ENCODE measurements at places on chromosomes 6 and 20.

GRCh38 chr6:15384901-15385300, 139.0 kb downstream of the JARID2 start:
- no peak for DNase-seq

DNA sequence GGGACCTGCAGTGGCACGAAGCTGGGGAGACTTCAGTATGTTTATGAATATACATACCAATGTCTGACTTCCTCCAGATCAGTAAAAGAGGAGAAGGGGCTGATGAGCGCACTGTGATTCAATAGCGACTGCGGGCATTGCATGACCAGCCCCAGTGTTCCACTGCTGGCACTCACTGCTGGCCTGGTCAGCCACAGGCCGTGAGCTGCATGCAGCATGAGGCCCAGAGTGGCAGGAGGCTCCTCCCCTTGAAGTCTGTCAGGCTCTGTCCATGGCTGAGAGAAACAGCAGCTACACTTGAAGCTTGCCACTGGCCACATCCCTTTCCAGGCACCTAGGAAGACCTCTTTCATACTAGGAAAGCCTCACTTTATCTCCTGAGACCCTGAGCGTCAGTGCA, 265.9 kb upstream of the CDYL start:
- DNase-seq: no peak

- DNase-seq: no peak
Observed at GRCh38 chr20:47269309-47270165, 87.0 kb downstream of the ZMYND8 start.

DNA sequence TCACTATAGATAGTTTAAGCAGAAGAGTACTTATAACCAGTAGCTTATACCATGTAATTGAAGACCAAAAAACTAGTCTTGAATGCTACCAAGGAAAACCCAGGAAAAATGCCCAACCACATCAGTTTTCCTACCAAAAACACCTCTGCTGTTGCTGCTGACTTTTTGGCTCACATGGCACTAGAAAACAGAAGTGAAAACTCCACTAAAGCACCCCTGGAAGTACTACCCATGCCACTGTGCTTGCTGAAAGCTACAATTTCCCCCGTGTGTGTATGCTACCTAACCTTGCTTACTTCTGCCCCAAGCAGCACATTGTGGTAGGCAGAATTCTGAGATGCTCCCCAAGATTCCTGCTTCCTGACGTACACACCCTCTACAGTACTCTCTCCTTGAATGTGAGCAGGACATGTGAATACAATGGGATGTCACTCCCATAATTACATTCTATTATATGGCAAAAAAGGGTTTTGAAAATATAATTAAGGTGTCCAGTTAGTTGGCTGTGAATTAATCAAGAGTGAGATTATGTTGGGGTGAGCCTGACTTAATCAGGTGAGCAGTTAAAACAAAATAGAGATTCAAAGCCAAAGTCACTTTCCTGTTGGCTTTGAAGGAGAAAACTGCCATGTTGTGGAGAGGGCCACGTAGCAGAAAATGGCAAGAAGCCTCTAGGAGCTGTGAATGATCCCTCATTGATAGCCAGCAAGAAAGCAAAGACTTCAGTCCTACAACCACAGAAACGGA, 209.8 kb upstream of the MARCKS start:
- no peak for DNase-seq

DNA sequence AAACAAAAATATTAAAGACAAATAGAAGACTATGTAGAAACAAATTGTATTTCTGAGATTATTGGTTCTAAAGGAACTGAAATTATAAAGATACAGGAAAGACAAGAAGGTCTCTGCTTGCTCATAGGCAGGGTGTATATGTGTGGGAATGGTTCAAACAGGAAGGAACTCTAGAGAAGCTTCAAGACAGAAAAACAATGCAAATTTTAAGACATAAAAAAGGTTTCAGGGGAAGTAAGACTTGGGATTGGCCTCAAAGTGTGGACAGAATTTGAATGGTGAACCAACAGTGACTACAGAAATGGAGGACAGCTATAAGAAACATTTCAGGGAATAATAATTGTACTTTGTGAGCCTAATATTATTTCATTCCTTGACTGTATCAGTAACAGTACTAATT, 50.3 kb downstream of the OR2B2 start:
- no peak for DNase-seq

GRCh38 chr20:7161690-7162089, 394.2 kb downstream of the BMP2 start:
- DNase-seq: no peak

DNA sequence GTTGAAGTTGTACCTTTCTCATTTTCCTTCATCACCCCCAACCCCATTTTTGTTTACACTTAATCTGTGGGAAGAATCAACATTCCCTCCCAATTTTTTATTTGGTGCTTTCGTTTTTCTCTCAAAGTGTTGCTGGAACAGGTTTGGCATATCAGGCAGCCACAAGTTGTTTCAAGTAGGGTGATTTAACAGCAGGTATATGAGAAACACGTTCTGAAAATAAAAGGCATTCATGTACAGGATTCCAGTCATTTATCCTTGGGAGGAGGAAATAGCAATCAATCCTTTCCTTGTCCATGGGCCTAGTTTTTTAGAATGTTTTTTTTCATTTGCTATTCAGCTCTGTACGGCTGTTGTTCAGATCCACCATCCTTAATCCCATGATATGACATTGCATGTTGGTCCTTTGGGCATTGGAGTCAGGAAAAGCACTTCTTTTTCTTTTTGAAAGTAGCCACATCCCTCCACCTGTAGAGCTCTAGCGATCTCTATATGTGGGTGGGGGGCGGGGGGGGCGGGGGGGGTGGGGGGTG, 120.2 kb downstream of the JARID2 start:
- no peak for DNase-seq

DNA sequence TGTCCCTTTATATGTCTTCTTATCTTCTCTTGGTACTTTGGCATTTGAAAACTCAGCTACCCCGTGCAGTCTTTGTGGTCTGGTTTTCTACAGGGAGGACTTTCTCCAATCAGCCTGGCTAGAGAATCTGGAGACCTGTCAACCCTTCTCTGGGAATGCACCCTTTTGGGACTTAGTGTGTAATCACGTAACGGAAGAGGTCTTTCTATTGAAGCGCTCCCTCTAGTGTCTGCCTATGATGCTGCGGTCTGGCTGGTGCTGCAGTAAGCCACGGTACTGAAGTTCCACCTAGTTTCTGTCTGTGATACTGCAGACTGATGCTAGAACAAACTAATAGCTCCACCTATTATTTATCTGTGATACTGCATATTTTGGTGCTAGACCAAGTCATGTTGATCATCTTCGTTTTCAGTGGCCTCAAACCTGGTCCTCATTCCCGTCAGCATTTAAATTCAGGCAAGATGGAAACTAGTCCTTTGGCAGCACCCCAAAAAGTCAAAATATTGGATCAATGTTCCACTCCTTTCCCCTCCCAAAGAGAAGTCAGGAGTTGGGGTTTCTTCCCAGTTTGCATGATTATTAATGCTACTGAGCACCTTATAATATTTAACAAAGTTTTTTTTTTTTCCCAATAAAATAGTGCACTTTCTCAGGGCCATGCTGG, 12.5 kb upstream of the SIRPB2 start:
- peak; percentile 93 for DNase-seq

GRCh38 chr20:13344671-13345070, 123.6 kb downstream of the ISM1 start:
- DNase-seq: peak; percentile 21

GRCh38 chr20:18394363-18394762, 72.5 kb downstream of the DZANK1 start:
- DNase-seq: no peak

DNA sequence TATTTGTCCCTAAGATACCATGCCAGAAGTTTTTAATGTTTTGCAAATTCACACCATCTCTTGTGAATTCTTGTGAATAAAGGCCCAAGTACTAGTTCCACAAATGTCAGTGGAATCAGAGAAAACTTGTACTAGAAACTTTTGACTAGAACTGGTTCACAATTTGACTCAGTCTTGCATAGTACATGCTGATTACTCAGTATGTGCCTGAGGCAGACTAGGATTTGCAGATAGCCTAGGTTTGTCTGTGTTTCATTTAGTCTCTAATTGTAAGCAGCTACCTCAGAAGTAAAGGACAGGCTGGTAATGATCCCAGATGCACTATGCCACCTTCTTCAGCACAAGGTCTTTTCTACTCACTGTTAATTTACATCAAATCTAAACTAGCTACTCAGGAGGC, 34.2 kb upstream of the GSTA4 start:
- no peak for DNase-seq

- DNase-seq: no peak
Observed at GRCh38 chr6:167917551-167918154, 79.8 kb upstream of the KIF25 start.

- DNase-seq: no peak
Observed at GRCh38 chr20:57664476-57664875, 44.2 kb upstream of the ZBP1 start.

GRCh38 chr6:14951704-14952103, 294.2 kb upstream of the JARID2 start:
- DNase-seq: no peak

DNA sequence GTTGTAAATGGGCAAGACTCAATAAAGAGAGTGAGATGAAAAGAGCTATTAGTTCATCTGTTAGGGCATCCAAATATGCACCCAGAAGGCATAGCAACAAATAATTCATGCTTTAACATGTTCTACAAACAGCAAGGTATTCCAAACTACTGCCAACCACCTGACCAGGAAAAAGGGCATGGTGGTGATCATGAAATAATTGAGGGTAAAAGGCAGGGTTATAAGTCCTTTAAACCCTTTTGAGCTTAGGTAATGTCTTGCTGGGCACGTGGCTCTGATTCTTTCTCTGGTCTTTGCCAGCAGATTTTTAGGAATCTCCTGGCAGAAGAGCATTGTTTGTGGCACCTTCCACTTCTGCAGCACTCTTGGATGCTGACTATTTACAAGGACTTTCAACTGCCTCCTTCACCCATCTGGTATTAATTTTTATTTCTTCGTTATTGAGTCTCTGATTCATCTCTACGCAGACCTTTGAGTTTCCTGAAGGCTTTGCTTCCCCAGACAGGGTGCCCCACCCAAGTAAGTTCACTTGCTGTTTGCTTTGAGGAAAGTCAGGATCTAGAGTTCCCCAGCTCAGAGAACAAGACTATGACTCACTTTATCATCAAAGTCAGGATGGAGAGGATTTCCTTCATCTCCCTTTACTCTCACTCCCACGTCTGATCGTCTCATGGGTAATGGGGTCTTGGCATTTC, 83.4 kb upstream of the NEDD9 start:
- peak; percentile 95 for DNase-seq

DNA sequence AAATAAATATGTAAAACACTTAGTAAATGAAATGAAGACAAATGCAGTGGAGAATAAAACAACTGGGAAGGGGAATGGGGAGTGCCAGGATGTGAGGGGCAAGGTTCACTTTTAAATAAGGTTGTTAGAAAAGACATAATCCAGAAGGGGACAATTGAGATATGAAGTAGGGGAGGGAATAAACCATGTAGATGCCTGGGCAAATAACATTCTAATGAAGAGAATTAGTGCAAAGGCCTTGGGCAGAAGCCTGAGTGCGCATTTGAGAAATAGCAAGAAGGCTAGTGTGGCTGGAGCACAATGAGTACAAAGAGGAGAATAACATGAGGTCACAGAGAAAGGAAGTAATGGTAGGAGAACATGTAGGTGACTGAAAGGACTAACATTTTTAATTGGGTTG, 2.4 kb downstream of the CEP57L1 start:
- DNase-seq: no peak

- DNase-seq: no peak
Observed at GRCh38 chr6:42383421-42384205, 68.1 kb downstream of the TRERF1 start.

- peak; percentile 53 for DNase-seq
Observed at GRCh38 chr20:8156235-8157079, 24.4 kb downstream of the PLCB1 start.

- DNase-seq: peak; percentile 85
Observed at GRCh38 chr6:134550604-134551003, 232.7 kb upstream of the SGK1 start.

DNA sequence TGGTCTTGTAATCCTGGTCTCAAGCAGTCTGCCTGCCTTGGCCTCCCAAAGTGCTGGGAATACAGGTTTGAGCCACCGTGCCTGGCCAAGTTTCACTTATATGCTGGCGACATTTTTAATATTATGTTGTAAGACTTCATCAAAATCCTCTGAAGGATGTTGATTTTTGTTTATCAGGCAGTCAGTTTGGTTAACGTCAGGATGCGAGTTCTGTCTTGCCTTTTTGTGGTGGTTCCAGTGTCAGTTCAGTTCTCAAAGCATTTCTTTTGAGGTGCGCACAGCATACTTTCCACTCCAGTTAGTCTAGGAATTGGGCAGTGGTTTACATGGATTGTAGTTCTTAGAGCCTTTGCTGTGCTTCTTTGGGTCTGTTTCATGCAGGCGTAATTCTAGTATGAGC, 24.9 kb downstream of the SCAF8 start:
- no peak for DNase-seq

GRCh38 chr20:15187612-15188011, 850.2 kb upstream of the FLRT3 start:
- DNase-seq: no peak

DNA sequence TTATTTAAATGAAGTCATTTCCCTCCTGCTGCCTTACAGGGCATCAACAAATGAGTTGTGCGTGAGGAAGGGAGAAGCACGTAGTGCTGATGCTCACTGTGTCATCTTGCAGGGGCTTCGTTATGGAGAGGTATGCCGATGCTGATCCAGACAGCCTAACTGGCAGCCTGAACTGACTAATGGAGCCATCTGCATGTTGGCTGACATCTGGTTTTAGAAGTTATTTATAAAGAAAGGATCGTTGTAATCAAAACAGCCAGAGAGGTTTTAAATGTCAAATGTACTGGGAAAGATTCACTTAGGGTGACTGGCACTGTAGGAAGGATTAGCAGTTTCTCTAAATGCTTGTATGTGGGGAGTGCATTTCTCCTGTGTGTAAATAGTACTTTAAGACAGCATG, 54.6 kb downstream of the FARS2 start:
- DNase-seq: no peak

- no peak for DNase-seq
Observed at GRCh38 chr6:55836945-55837344, 38.4 kb downstream of the BMP5 start.

DNA sequence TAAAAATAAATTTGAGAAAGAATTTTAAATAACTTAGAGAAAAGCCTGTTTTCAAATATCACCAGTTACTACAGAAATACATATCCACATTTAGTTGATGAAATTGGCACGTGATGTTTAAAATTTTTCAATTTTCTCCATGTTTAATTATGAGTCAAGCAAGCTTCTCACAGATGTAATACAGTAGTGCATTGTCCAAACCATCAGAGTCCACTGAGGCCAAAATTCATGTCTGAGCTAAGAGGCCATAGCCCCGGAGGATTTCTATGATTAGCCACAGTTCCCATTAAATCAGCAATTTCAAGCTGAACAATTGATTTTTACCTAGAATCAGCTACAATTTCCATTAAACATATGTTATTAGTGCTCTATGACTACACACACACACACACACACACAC, 387.0 kb downstream of the LAMA2 start:
- DNase-seq: no peak

DNA sequence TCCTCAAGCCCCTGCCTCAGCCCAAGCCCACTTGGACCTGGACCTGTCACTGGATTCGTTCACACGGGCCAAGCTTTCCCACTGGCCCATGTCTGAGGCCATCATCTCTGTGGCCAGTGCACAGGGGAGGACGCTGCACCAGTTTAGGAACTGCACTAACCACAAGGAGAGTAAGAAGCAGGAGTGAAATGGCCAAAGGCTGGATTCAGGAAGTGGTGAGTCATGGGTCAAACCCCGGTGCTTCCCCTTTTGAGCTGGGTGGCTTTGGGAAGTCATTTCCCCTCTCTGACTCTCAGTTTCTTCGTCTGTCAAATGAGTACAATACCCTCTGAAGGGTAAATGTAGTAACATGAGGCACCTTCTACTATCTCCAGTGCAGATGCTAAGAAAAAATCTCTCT, 87.9 kb downstream of the CD40 start:
- peak; percentile 75 for DNase-seq
